ENCODE measurements at places on chromosomes 4 and X.

DNA sequence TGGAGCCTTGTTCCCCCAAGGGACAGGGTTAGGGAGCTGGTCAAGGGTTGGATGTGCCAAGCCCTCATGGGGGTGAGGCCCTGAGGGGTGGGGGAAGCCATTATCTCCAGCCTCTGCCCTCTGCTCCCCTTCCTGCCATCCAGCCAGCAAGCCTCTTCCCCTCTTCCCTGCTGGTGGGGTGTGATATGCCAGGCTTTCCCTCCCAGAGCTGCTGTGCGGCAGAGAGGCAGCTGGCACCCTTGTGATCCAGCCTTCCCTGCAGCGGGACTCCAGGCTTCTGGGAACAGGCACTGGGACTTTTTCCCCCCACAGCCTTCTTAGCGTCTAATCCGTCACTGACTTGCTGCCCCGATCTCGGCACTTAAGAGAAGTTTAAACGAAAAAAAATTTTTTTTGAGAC lies 6.3 kb downstream of the SSR4 start:
- no peak for DNase-seq

DNA sequence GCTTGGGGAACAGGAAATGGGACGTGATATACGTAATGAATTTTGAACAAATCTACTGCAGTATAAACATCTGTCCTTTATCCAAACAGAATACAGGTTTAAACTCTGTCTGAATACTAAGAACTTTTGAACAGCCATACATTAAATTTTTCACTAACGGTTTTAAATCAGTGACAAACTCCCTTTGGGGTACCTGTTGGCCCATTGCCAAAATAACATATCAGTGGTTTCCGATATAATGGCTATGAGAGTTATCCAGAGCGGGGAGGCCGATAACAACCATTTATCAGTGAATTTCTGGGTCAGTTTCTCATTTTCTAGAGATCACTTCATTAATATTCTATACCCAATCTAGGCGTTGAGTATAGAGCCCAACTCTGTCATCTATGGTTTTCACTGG lies 5.2 kb downstream of the SPIN2A start:
- DNase-seq: no peak

- no peak for DNase-seq
Measured at GRCh38 chr4:136864604-136865185, 667.6 kb downstream of the PCDH18 start.

DNA sequence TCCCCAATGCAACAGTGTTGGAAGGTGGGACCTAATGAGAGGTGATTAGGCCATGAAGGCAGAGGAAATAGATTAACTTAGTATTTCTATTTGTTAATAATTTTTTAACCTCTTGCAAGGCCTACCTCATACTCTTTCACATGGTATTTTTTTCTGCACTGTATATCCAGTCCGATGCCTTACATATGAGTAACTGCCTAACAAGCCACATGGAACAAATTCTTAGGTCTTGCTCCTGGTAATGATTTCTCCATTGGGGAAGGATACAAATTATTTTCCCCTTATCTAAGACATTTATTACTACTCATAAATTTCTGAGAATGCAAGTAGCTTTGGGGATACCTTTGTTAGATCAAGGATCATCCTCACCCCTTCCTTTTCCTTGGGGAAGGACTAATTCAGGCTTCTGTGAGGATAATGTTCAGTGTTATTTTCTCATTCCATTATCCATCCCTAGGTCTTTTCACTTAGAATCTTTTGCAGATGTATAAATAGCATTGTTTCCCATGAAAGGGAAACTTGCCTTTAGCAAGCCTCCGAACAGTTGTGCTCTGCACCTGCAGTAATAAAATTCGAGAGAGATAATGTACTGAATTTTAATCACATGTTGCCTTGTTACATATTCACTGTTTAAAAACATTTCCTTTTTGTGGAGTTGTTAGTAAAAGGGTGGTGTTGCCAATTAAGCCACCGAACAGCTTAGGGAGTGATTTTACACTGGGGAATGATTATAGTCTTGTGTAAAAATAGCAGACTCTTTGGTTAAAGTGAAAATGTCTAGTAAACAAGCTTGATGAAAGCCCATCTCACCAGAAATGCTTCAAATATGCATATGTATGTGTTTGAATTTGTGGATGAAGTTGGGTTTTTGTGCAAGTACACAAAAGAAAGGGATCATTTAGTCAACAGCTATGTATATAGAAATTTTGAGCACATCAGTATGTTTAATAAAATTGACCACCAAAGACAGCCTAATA lies 89.9 kb downstream of the CFAP299 start:
- no peak for DNase-seq

DNA sequence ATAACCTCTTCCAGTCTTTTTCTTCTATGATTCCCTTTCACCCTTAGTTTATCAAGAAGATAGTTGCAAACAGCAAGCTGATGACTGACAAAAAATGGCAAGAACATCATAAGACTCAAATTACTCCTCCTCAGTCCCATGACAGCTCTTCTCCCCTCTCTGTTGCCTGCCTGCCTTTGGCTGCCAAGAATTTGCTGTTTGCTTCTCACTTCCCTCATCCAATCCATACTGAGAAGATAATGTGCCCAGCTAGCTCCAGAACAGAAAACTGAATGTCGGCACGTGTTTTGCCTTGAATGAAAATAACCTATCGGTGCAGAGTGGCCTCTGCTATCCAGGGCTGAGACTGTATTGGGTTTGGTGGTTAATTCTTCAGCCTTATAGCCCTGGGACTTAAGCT lies 192.1 kb downstream of the PPARGC1A start:
- no peak for DNase-seq

Data from activated naive CD4-positive, alpha-beta T cell treated with Interleukin-2 at 50 U/mL for 16 hours (primary cell).